ENCODE measurements at places on chromosomes 1 and 21.

DNA sequence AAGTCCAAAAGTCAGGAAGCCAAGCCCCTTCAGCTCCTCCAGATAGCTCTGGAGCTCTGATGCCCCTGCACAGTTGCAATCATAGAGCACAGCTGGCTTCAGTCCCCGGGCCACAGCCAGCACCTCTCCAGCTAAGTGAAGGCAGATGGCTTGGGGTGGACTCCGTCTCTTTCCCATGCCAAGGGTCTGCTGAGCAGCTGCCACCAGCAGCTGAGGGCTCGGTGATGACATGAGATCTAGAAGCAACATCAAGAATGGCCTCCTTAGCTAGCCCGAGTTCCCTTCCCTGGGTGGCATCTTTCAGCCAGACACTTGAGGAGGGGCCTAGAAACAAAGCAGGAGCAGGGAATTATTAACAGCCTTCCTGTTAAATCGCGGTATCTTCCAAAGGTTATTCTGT is 973 bp downstream of the C1orf74 start:
- no peak for DNase-seq

DNA sequence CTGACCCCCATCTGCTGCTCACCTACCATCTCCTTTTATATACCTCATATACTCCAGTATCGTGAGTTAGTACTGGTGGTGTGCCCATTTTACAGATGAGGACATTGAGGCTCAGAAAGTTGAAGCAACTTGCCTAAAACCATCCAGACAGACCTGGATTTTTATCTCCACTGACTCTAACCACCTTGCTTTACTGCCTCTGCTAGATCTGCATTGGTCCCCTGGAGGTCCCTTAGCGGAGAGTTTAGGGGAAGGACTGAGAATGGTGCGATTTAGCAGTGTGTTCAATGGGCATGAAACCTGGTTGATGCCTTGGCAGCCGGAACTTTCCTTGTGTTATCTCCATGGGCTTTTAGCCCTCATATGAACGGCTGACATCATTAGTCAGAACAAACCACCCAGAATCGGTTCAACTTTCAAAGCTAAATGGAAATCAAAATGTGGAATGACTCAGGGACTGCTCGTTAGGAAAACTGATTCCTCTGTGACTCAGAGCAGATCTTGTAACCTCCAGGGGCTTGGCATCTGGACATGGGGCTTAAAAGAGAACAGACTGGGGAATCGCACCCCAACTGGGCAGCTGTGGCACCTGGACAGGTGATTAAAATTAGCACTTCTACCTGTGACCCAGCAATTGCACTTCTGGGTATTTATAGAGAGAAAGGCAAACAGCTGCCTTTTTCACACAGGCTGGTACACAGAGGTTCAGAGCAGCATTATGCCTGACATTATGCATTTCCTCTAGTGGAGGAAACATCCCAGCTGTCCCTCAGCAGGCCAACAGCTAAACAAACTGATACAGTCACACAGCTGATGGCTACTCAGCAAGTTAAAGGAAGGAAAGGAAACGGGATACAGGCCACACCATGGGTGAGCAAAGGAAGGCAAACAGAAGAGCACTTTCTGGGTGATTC is 25.3 kb downstream of the TMEM51 start:
- no peak for DNase-seq

DNA sequence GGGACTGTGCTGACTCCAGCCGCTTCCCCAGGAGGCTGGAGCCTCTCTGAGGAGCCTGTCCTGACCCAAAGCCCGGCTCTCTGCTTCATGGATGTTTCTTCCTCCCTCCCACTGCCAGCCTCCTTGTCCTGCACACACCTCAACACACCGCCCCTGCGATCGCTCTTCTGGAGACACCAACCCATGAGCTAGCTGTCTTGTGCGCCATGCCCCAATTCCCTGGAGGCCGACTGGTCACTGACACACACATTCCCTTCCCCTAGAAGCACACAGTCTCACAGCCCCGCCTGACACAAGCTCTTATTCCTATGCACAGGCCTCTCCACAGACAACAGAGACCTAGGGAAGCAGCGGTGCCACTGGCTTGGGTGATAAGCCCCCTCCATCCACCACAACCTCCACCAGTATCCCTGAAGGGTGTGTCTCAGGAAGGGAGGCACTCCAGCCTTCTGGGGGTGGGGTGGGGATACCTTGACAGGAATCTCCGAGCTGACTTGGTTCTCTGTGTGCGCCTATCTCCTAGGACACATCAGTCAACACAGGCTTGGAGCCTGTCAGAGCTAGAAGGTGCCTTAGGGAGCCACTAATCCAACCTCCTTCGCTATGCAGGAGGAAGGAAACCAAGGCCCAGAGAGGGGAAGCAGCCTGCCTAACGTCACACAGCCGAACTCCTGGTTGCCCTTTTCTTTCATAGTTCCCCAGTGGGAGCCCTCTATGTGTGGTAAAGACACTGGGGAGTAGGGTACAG is 31.1 kb downstream of the AHDC1 start:
- no peak for DNase-seq

DNA sequence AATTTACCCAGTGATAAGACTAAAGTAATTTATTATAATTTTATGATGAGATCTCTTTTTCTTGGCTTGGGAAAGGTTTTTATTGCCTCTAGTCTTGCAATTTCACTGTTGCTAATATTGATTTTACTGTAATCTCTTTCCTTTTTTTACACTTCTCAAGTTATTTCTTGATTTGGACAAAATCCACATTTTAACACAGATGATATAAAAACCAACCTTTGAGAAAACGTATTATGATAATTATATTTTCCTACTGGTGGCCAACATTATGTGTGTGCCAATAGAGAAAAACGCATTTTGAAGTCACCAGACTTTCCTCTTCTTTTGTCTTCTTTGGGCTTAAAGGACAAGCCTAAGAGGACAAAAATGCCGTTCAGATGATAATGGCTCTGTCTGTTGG is 314.9 kb downstream of the PRDM2 start:
- DNase-seq = no peak

DNA sequence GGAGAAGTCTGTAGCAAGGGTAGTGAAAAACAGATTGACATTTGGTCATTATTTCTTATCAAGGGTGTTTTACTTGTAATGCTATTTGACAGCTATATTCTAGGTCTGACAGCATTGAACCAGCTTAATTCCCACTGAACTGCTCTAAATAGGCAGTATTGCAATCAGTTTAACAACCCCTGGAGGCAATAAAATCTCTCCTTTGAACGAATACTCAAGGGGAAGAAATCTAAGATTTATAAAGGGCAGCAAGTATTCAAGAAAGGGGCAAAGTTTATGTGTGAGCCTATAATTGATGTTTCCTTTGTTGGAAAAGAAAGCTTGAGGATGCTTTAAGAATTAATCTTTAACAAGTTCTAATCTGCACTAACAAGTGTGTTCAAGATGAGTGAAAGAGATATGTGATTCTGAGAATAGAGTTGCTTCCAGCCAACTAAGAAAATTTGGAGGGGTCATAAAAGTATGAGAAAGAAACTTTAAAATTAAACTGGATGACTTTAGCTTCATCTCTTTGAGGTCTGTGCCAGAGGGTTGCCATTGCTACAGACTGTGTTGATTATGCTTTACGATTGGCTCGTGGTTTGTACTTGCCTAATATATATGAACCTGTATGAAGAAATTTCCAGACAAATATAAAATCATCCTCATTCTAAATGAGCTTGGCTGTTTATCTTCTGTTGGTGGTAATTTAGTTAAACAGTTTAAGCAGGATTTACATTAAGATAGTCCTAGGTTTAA is 72.5 kb downstream of the ZNF326 start:
- no peak for DNase-seq

DNA sequence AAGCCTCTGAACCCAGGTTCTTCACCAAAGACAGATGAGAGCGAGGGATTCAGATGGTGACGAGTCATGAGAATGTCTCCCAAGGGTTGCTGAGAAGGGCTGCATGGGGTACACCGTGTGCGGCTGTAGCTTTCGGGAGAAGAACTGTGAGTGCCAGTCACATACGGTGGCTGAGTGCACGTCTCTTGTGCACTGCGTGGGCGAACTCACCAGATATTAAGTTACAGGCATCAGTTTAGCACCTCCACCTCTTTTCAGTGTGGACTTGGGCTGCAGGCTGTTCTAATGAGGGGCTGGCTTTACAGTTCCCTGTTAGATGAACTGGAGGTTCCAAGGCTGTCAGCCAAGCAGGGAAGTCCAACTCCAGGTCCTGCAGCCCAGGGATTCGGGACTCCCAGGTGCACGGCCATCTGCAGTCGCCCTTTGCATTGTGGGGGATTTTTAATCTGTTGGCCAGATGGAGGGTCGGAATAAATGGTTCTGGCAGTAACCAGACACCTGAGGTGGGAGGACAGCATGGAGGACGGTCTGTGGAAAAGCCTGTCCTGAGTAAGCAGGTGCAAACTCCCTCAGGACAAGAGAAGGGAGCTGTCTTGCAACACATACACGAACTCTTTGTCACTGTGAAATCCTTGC is 26.5 kb upstream of the AVPR1B start:
- no peak for DNase-seq

GRCh38 chr1:201649761-201650622 is 111.1 kb downstream of the NAV1 start:
- no peak for DNase-seq

GRCh38 chr1:56561227-56562019 is 17.9 kb downstream of the PLPP3 start:
- DNase-seq = no peak

DNA sequence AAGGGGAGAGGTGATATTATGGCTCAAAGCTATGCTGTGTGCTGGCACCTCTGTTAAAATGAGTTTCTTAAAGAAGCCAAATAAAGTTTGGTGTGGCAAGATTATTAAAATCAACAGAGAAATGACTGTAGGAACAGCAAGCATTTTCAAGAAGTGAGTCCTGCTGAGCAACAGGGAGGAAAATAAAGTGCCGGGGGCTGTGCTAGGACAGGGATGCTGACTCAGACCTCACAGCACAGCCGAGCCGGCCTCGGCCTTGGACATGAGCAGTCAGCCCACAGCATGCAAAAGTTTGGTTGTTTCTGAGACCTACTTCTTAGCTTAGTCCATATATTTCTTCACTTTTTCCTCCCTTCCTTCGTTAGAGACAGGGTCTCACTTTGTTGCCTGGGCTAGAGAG is 19.2 kb downstream of the CNIH3 start:
- DNase-seq = no peak

GRCh38 chr1:153081736-153082135 is 10.3 kb upstream of the SPRR2B start:
- no peak for DNase-seq

GRCh38 chr1:100569888-100570287 is 31.9 kb downstream of the GPR88 start:
- DNase-seq = no peak

DNA sequence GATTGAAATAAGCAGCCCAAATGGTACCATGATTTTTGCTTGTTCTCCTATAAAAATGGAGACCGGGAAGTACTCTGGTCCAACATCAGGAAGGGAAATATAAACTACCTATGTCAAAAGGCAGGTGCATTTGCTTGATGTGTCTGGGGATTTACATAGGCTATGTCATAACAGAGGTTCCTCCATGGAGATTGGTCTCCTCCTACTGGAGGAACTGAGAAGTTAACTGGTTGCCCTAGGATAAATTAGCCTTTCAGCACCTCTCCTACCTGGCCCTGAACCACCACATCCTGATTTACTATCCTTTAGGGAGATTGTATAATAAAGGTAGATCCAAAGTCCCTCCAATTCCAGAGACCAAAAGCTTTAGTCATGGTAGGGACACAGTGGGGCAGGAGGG is 1109.3 kb upstream of the B3GALT2 start:
- DNase-seq = peak; percentile 7

- DNase-seq = no peak
Measured at GRCh38 chr21:34992736-34993398, 56.2 kb downstream of the RUNX1 start.

DNA sequence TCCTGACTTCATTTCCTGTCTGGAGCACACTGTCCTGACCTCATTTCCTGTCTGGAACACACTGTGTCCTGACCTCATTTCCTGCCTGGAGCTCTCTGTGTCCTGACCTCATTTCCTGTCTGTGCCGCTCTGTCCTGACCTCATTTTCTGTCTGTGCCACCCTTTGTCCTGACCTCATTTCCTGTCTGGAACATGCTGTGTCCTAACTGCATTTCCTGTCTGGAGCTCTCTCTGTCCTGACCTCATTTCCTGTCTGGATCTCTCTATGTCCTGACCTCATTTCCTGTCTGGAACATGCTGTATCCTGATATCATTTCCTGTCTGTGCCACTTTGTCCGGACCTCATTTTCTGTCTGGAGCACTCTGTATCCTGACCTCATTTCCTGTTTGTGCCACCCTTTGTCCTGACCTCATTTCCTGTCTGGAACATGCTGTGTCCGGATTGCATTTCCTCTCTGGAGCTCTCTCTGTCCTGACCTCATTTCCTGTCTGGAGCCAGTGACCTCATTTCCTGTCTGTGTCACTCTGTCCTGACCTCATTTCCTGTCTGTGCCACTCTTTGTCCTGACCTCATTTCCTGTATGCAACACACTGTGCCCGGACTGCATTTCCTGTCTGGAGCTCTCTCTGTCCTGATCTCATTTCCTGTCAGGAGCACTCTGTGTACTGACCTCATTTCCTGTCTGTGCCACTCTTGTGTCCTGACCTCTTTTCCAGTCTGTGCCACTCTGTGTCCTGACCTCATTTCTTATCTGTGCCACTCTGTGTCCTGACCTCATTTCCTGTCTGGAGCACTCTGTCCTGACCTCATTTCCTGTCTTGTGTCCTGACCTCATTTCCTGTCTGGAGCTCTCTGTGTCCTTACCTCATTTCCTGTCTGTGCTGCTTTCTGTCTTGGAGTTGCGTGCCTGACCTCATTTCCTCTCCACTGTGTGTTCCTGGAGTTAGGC is 27.6 kb downstream of the SKI start:
- DNase-seq = peak; percentile 11

DNA sequence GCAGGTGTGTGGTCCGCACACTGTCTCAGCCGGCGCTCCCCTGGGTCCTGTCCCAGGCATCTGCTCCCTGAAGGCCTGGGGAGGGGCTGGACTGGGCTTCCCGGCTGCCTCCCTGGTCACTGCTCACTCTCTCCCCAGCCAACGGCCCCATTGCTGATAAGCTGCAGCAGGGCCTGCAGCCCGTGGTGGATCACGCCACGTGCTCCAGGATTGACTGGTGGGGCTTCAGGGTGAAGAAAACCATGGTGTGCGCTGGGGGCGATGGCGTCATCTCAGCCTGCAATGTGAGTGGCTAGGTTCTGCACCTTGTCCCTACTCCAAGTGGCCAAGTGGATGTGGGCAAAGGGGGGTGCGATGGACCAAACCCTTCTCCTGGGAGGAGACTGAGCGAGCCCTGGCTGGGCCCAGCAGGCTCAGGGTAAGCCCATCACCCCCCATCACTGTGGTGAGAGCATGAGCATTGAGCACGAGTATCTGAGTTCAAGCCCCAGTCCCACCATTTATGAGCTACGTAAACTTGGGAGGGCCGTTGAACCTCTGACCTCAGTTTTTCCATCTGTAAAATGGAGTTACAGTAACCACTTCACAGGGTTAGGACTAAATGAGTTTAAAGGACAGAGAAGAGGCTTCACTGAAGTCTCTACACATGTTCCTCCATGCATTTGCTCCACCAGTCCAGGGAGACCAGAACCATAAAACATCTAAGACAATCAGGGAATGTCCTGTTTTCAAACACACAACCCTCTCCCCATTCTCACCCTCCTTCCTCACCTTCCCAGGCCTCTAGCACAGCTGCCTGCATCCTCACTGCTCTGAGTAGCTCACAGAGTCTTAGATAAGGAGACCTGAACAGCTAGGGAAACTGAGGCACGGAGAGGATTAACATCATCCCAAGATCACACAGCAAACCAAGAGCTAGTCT is 6.5 kb downstream of the CTRC start:
- no peak for DNase-seq

GRCh38 chr1:151373196-151373595 is 691 bp upstream of the SELENBP1 start:
- DNase-seq = no peak
